ENCODE measurements at places on chromosomes 3 and 15. TPM values are rescaled to one million over a fixed set of nuclear protein-coding genes. Genes with fewer than 3 reads are reported as not detected.
A peak's percentile ranks its signal among the peaks of the same experiment; 100 is the strongest.

GRCh38 chr3:141368062-141368924, at the start of gene ZBTB38:
TSS of gene ZBTB38 (plus strand) at chr3:141368504. CDS start at chr3:141442389, 73,885 bp downstream.
- peak; percentile 99 for DNase-seq

DNA sequence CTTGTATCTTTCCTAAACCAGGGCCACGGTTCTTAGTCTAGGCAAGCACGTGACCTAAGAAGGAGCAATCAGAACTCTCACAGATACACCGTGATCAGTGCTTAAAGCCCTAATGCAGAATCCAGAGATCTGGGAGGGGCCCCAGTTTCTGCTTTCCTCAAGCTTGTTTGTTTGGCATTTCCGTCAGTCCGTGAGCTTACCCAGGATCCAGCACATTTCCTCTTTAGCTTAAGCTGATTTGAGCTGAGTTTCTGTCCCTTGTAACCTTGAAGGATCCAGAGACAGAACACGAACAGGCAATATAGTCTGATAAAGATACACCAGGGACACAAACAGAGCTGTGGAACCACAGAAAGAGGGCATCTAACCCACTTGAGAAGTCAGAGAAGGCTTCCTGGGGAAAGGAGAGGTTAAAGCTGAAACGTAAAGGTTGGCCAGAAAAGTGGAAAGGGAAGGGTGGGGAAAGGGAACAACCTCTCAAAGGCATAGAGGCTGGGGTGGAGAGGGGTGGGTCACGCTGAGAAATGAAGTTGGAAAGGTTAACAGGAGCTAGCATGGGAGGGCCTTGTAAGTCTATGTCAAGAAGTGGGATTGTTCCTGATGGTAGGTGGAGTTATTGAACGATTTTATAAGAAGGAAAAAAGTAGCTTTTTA, 42.1 kb upstream of the RARB start:
- DNase-seq, result no peak

Gene PAQR5
- total RNA-seq, result 1.3 TPM

Gene SEMA6D
- 2.0 TPM for total RNA-seq

GRCh38 chr3:115655761-115656282, 32.5 kb downstream of the GAP43 start:
- DNase-seq, result peak; percentile 81

GRCh38 chr3:127615631-127616305, 13.2 kb upstream of the PODXL2 start:
- DNase-seq, result peak; percentile 52

Gene TMCO5A
- total RNA-seq, result not detected

GRCh38 chr3:183878071-183878470, 6.6 kb downstream of the PARL start:
- DNase-seq, result no peak

GRCh38 chr3:37492468-37492867, 318.1 kb upstream of the LRRFIP2 start:
- DNase-seq, result no peak

DNA sequence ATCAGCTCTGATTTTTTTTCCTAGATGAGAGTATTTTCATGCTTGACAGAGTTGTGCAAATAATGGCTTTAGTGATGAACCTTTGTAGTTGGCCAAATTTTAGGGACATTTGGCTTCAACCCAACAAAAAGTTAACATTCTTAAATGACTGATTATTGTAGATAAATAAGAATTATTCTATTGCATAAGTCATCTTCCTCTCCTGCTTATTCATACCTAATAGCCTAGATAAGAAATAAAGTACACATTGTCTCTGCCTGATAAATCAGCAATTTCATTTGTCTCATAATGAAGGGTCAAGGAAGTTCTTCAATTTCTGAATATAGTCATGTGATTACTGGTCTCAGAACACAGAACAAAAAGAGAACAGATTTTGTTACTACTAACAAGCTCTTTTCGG, 428.9 kb upstream of the IL12A start:
- DNase-seq, result no peak

- no peak for DNase-seq
These were observed 104.2 kb upstream of the PFN2 start for GRCh38 chr3:150074697-150075416.

- DNase-seq, result no peak
These were observed 100.6 kb upstream of the PSMD6 start for GRCh38 chr3:64123931-64124330.

DNA sequence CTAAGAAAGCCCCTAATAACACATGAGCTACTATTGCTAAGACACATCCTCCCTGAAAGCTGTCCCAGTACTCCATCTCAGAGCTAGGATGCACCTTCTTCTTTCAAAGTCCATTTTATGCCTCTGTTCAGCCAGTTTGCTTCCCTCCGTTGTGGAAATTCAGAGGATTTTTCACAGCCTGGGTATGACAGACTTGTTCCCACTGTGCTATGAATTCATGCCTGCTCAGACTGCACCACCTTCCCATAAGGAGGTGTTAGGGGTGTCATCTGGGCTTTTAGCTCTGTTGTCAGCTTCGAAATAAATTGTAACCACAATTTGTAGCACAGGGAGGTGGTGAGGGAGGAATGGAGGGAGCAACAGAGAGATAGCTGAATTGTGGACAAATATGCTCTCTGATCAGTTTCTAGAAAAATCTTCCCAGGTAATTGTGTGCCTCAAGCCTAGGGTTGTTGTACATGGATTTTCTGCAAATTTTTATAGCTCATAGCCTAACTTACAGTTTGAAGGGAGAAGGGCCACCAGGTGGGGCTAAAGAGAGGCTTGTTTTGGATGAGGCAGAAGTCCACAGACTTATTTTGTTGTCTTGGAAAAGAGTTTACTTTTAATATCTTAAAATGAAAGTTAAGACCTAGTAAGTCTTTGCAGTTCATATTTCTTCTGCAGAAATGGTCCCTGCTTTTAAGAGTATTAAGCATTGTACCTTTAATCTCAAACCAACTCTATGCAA, 462.0 kb downstream of the PDCD6IP start:
- peak; percentile 7 for DNase-seq

DNA sequence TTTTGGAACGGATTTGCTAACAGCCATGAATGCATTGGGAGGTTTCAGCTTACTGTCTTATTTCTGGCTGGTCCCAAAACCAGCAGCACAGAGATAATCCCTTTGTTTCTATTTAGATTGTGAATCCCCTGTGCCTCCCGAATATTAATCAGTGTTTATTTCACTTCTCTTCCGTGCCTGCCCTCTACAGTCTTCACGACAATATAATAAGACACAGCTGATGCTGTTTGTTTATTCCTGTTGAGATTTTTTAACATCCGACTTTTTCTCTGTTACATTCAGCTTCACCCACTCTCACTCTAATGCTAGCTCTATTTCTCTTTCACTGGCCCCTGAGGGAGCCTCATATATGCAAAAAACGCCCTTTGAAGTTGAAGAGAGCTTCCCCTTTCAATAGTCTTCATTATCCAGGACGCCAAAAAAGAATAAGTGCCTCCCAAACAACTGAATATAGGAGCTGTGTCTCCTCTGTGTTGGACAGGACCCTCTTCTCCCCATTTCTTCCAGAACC, 995.3 kb downstream of the ROBO2 start:
- DNase-seq, result no peak

Gene GPR27
- not detected for total RNA-seq

Gene NCBP2
- total RNA-seq, result 95.5 TPM

DNA sequence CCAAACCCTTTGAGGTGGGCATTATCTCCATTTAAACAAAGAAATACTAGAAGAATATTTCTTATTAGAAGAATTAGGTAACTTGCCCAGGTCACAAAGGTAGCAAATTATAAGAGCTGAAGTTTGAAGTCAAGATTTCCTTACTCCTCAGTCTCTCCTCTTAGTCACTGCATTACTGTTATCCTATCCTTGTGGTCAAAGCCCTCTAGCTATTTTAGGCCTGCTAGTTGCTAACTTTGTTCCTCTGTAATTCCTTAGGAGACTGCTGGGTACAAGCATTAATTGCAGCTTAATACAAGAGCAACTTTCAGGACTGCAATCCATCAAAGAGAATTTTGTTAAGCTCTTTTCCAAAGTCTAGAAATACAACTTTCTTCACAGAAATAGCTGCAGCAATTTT, 528.2 kb downstream of the ZIC1 start:
- peak; percentile 67 for DNase-seq

DNA sequence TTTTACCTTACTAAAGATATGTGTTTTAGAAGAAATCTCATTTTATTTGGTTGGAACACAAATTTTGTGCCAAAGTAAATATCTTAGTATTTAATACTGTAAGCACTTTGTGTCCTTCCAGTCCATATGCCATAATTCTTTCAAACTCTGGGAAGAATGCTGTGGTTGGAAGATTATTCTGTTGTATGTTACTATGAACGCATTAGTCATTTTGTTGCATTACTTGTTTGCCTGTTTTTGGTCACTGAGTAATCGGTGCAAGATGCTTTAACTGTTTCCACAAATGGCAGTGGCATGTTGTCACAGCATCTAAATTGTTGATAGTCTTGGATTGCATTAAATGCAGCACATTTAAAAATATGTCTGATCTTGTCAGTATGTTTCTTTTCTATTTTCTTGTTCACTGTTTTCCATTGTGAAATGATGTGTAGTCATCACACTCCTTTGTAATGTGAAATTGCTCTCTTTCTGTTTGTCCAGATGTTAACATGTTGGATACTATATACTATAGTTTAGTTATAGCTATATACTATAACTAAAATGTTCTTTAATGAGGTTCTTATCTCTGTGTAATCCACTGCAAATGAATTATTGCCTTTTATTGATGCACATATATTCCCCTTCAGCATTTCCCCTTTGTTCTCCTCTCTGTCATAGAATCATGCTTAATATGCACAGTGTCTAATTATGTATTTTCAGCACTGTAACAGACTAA, 89.9 kb upstream of the FLNB start:
- peak; percentile 86 for DNase-seq

Gene SUMF1
- 21.8 TPM for total RNA-seq

- no peak for DNase-seq
These were observed 99.8 kb downstream of the MECOM start for GRCh38 chr3:169563775-169564059.

DNA sequence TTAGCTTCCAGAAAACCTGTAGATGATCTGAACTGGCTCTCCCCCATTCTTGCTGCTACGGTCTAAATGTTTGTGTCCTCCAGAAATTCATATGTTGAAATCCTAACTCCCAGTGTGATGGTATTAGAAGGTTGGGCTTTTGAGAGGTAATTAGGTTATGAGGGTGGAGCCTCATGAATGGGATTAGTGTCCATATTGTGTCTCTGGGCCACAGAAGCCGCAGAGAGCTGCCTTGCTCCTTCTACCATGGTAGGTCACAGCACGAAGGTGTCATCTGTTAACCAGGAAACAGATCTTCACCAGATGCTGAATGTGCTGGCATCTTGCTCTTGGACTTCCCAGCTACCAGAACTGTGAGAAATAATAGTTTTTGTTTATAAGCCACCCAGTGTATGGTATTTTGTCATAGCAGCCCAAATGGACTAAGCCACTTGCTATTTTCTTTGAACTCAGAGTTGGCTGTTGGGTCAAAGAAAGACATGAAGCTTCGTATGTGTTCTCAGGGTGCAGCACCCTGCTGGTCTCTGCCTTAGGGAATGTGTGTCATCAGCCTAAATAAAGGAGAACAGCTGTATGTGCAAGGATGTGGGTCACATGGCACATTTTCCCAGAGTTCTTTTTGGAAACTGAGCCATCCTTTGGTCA, 317.5 kb upstream of the SLCO3A1 start:
- DNase-seq, result no peak

DNA sequence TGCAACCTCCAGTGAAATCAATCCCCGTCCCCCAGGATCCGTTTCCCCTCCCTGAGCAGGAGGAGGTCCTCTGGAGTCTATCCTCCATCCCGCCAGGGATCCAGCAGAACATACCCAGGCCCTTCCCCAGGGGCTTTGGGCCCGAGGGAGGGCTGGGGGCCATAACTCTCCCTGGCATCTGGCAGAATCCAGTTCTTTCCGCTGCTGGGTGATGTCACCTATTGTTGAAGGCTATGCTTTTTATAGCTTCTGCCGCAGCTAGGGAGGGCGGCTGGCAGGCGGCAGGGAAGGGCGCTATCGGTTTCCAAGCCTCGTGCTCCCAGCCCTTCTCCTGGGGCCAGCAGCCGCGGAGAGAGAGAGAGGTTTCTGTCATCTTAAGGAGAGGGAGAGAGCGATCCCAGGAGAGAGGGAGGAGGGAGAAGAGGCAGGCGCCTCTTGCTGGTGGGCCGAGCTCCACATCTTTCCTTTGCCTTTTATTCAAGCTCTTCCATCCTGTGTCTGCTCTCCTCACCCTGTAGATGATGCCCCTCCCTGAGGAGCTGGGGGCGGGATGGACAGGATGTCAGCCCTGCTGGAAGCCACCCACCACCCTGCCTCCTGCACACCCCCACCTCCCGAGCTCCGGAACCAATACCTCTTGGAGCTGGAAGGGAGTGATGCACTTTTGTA, 120.1 kb downstream of the ANP32A start:
- peak; percentile 55 for DNase-seq

Gene TNNC1
- not detected for total RNA-seq

GRCh38 chr15:80902298-80902801, 87.3 kb downstream of the MESD start:
- DNase-seq, result no peak

DNA sequence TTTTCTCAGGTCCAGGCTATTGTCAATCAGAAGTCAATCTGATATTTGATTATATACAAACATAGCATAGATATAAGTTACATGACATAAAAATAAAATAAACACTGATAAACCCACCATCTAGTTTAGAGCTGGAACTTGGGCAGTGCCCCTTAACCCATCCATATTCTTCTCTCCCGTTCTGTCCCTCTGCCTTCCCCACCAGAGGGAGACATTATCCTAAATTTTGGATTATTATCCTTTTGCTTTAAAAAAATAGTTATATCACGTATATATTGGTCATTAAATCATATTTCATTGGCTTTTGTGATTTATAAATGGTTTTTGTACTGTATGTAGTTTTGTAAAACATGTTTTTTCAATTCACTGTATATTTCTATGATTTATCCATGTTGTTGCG, 107.9 kb downstream of the GMPS start:
- DNase-seq, result no peak

GRCh38 chr3:8486434-8486833, 15.2 kb upstream of the LMCD1 start:
- DNase-seq, result no peak

DNA sequence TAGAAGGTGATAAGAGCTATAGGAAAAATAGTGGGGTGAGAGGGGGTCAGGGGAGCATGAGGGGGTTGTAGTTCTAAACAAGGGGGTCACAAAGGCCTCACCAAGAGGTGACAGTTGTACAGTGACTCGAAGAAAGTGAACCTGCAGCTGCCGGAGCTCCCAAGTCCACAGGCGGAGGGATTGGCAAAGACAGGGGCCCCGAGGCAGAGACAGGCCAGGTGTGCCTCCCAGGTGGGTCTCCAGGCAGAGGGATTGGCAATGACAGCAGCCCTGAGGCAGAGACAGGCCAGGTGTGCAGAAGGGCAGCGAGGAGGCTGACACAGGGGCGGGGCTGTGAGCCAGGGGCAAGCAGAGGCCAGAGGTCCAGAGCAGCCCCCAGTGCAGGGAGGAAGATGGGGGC, 63.7 kb downstream of the DNAJB8 start:
- no peak for DNase-seq

Gene CHRFAM7A
- 2.4 TPM for total RNA-seq

GRCh38 chr3:50604628-50605588, 6.7 kb downstream of the CISH start:
- DNase-seq, result no peak

DNA sequence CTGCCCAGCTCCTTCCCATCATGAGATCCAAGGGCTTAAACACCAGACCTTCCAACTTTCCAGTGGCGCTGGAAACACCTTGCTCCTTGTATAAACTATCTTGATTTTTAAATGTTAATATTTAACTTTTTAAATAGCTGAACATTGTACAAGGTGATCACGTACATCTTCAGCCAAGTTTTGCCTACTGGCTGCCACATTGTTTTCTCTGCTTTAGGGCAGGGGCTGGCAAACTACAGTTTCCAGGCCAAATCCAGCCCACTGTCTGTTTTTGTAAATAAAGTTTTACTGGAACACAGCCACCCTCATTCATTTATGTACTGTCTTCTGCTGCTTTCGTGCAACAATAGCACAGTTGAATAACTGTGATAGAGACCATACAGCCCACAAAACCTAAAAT, 27.6 kb upstream of the FOXP1 start:
- no peak for DNase-seq
